ENCODE measurements at places on chromosomes 4 and X.
A peak's percentile ranks its signal among the peaks of the same experiment; 100 is the strongest.

GRCh38 chrX:50874876-50875275 is 35.7 kb upstream of the BMP15 start:
- DNase-seq, result no peak

DNA sequence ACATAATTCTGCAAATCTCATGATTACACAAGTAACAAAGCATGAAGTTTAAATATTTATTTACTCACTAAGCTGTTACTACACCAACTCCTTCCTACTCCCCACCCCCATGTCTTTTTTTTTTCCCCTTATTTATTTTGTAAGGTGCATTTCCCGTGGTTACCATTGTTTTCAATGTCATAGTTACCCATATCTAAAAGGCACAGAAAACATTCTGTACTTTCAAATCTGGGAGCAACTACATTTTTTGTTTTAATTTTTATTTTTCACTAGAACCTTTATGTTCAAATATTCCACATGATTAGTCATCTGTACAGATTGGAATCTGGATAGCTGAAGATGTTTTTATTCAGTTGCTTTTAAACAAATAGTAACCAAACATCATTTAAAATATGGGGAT is 62.8 kb downstream of the PPP3CA start:
- no peak for DNase-seq

DNA sequence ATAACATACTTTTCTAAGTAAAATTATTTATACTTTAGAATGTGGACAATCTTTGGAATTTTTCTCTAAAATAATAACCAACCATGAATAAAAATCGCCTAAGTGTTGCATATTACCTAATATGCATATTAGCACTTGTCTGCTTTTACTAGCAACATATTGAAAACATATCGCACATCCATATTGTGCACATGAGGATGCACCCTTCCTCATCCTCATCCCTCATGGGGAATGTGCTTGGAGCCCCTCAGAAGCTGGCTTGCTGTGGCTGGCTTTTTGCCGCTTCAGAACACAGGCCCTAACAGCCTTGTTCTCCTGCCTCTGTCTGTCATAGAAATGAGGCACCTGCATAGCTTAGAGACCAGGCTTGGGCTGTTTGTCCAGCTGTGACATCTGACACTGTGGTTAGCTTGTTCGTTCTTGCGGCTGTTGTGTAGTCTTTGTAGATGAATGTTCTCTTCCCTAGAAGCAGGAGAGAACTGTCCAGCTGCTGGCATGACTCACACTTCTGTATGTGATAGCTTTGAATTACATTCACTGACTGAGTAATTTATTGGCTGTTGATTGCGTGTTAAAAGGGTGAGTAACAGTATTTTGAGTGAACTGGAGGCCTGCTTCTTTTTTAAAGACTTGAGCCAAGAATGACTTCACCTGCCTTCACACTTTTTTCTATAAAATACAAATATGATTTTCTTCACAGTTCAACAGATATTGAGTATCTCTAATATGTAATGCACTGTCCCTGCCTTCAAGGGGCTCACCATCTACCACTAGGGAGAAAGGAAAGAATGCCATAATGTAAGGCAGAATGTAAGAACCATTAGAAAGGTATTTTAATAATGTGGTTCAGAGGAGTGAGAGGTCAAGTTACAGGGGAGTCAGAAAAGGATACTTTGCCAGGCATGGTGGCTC is 81.9 kb downstream of the HMGB2 start:
- DNase-seq, result no peak

DNA sequence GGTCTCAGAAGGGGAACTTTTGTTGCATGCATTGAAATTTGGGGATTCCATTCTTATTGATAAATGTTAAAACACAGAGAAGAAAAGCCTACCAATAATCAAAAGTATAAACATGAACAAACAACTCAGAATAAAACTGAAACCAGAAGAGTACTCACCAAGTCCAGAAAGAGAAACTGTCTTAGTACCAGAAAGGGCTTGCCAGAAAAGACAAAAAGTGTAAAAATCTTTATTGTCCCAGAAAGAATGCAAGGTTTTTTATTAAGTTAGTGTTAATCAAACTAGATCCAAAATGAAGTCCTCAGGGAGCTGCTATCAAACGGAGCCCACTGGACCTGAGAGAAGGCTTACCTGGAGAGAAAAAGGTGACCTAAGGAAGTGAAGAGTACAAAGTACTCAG is 897.5 kb downstream of the PCDH7 start:
- DNase-seq, result no peak

DNA sequence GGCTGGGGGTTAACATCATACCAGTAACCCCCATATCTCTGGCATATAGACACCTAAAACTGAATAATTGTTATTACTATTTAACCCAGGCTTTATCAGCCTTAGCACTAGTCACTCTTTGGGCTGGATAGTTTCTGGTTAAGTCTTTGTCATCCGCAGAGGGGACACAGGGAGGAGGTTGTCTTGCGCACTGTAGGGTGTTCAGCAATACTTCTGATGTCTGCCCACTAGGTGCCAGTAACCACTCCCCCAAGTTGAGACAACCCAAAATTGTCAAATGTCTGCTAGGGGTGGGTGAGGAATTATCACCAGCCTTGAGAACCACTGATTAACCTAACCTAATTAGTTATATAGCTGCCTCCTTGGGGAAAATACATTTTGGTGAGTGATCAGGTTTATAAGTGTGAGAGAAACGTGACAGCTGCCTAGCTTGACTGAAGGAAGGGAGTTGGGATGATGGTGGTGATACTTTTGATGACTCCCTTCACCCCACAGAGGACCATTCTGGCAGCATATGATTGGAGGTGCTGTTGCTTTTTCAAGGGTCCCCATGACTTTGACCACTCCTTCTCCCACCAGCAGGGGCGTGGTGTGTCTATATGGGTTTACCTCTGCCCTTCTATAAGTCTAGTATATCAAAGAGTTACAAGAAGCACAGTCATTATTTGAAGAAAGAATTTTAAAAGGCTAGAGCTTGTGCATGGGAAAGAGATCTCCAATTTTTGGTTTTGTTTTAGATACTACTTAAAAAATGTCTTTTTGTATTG is 140.9 kb downstream of the STIM2 start:
- no peak for DNase-seq

DNA sequence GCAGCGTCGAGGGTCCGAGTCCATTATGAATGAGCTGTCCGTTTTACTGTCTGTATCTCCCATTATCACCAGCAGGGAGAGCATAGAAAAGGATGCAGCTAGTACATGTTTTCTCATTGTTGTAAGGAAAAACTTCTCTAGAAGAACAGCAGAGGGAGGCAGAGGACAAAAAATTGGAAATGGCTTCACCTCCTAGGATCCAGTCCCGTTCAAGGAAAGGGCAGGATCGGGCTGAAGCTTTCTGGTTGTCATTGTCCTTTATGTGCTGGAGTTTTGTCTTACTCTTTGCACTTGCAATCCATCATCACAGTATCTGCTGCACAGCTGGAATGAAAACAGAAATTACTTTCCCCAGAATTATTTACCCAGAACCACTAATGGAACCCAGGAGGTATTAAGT is 14.7 kb downstream of the NDP start:
- DNase-seq, result no peak

DNA sequence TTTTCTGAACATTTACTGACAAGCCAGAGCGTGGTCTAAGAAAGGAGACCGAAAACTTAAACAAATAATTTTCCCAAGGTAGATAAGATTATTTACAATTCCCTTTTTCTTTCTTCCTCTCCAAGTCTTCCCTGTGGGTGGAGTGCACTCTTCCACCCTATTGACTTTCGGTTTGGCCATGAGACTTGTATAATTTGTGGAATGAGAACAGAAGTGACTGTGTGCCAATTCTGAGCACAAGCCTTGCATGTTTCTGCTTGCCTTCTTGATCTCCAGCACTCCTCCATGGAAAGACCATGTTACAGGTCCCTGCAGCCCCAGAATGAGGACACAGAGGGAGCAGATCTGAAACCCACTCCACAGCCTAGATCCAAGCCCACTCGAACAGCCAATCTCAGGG is 150.0 kb upstream of the HPGD start:
- DNase-seq, result no peak

GRCh38 chr4:83334425-83335241 is at the start of gene HPSE:
Gene HPSE (minus strand): TSS chr4:83334848. CDS start chr4:83334782, 66 bp downstream.
- DNase-seq, result peak; percentile 17

DNA sequence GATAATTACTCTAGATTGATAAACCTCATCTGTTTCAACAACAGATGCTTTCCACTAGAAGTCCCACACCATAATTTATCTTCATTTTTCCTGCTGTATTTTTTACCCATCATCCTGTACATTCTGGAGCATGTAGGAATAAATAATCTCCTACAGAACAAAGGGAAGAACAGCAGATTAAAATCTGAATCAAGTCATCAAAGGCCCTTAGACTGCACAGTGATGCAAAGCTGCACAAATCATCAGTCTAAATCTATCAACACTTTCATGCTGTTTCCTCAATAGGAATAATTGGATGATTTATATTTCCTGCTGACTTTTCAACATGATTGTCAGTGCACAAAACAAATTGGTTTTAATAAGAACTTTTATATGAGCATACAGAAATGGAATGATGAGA is 1143.9 kb downstream of the STIM2 start:
- DNase-seq, result no peak

GRCh38 chrX:105063743-105064142 is 156.8 kb downstream of the TEX13A start:
- DNase-seq, result no peak

GRCh38 chr4:117773064-117773936 is 261.0 kb upstream of the NDST3 start:
- DNase-seq, result no peak

DNA sequence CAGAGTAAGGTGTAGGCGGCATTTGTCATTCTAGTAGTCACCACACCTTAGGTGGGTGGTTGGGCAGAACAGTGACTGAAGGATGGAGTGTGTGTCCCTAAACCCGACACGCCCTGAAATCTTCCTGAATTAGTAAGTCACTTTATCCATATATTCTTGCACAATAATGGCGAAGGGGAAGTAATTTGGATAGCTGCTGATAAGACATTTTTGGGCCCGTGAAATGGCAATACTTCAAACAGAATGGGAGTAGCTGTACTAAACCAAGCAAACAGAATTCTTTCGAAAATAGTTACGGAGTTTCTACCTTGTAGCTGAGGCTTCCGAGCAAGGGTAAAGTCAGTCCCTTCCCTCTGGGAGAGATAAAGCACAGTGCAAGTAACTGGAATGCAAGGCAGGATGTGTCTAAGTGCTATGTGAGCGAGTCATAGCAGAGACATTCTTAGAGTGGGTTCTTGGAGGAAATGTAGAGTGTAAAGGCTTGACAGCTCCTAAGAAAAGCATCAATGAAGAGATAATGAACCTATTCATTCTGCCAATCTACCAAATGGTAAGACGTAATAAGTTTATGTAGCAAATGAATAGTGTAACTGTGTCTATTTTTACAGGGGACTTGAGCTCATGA is 72.8 kb downstream of the CLCN5 start:
- DNase-seq, result no peak

DNA sequence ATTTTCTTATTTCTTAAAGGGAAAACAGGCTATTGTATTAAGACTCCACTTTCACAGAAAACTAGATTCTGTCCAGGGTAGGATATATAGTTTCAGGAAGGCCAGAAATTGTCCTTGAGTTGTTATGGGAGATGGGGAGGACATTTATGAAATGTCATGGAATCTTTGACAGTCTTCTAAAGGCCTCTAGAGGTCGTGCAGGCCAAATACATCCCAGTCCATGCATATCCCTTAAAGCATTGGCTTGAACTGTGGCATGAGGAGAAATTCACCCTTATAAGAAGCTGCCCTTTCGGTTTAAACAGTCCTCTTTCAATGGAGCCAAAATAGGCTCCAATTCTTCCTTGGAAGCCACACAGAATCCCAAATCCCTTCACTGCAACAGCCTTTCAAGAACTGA is 183.6 kb upstream of the NOCT start:
- DNase-seq, result no peak

GRCh38 chrX:1582686-1583437 is 8.5 kb upstream of the AKAP17A start:
- no peak for DNase-seq

DNA sequence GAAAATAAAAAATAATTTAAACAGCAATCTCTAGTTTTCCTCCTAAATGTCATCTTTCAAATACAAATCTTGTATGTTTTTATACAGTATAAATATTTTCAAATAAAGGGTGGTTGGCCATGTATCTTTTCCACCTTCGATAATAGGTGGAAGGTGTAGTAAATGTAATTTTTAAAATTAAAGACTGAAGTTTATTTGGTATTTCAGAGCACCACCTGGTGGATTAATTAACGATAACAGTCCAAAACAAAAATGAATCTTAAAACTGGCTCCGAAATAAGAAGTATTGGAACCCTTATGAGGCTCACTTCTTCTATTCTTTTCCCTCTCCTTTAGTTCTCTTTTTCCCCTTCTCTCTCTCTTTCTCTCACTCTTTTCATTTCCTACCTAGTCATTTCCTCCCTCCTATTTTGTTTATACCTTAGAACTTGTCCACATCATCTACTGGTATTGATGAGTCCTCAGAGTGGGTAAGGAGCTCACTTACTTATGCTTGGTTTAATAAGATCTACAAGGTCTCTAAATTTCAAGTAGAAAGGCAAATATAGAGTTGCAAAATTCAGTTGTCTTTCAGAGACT is 82.9 kb upstream of the EXOC1L start:
- DNase-seq, result no peak

- no peak for DNase-seq
These were observed 26.0 kb downstream of the ADD1 start for GRCh38 chr4:2869659-2870058.

GRCh38 chr4:189597341-189597740 is 343.3 kb upstream of the FRG1 start:
- DNase-seq, result no peak

DNA sequence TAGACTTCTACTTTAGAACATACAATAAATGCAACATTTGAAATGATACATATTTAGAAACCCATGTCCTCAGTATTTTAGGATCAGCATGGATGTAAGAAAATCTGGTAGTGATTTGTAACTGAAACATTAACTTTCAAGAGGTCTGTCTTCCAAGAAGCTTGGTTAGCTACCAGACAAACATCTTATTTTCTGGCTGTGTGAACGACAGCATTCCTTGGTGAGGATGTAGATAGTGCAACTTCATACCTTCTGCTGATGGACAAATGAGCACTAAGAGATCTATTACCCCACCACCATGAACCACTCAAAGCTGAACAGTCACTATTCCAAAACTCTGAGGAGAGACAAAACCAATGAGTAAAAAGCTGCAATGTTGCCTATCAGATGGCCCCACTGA is 212.7 kb downstream of the FBXW7 start:
- DNase-seq, result no peak

- DNase-seq, result no peak
These were observed 5.0 kb downstream of the LNX1 start for GRCh38 chr4:53586121-53586816.

DNA sequence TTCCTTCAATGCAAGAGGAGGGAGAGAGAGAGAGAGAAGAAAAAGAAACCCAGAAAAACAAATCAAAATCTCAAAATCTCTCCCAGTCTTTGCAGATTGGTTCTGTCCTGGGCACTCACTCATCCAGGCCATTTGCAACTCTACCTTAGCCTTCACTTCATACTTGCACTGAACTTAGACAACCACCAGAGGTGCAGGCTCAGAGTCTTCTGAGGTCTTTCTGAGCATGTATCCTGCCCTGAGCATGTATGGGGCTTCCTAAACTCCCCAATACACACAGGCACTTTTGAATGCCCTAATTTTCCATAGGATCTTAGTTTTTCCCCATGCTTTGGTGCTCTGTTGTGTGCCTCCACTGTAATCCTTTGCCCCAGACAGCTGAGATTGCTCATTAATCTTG is 2.9 kb downstream of the CFI start:
- no peak for DNase-seq
